ENCODE measurements at places on chromosomes 12 and 14. TPM values are rescaled to one million over a fixed set of nuclear protein-coding genes. Genes with fewer than 3 reads are reported as not detected.

AQP2 gene
- not detected for total RNA-seq

DNA sequence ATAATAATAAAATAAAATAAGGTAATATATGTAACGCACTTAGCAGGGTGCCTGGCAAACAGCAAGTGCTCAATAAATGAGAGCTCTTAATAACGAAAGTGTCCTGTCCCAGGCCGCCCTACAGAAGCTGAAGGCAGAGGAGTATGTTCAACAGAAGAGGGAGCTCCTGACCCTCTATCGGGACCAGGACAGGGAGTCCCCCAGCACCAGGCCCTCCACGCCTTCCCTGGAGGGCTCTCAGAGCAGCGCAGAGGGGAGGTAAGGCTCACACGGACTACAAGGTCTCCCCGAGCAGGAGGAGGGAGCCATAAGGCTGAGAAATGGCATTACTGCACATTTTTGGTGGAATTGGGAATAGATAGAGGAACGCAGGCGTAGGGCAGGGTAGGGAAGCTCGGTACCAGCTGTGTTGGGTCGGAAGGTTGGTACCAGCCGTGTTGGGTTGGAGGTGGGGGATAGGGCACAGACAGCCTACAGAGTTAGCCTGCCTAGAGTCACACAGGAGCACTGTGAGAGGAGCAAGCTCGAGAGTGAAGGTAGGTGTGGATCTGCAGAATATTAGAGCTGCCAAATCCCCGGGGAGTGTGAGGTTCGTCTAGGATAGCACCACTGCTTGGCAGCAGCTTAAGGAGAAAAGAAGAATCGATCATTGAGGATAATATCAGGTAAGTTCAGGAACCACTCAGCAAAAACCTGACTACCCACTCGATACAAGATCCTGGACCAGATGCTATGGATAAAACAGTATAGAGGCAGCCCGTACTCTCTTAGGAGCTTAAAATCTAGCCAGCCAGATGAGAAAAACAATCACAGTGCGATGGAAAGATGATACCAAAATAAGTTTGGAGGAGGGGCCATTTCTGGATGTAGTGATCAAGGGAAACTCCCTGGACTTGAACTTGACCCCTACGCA, 15.3 kb downstream of the TNFRSF1A start:
- DNase-seq: no peak

GRCh38 chr14:89221109-89221810, 195.8 kb downstream of the FOXN3 start:
- DNase-seq: no peak

DNA sequence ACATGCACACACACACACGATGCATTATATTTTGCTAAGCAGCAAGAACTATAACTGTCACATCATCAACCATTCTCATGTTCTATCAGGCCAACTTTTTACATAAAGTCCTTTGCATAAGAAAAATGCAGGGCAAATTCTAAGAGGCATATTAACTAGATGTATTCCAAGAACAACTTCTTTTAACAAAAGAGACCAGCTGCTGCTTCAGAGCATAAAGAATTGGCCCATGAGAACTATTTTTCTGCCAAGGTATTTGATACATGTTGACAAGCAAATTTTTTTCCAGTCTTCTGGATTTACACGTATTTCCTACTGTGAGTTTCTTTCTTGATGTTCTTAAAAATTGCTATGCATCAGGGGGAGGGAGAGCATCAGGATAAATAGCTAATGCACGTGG, 27.2 kb downstream of the GLT8D2 start:
- DNase-seq: no peak

DNA sequence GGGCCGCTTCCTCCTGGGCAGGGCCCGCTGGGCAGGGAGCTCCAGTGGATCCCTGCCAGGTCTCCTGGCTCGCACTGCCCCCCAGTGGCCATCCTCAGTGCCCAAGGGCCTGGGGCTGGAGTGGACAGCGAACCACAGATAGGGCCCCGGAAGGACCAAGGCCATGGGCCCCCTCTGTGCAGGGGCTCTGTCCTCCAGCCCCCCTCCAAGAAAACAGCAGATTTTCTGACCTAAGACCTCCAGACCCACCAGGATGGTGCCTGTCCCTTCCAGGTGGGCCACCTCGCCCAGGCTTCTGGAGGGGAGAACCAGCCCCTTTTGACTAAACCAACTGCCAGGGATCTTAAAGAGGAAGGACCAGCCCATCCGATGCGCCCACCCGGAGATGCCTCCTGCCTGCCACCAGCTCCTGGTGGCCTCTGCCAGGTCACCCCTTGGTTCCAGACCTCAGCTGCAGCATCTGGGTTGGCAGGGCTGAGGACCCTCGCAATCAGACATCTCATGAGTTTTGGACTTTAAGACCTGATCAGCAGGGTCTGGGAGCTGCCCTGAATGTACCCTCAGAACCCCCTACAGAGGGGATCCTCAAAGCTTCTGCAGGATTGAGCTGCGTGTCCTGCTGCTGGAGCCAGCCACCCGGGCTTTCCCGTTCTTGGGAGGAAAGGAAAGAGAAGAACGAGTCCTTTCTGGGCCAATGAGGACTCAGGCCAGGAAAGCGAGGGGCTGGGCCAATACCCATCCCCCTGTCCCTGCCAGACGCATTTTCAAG, 325.8 kb upstream of the DIO3 start:
- no peak for DNase-seq

GRCh38 chr12:109715310-109716091, 1.9 kb downstream of the FAM222A start:
- no peak for DNase-seq

C12orf57 gene
- total RNA-seq: 163 TPM

- DNase-seq: no peak
Measured at GRCh38 chr14:68639758-68640574, 152.9 kb downstream of the ZFP36L1 start.

- peak; percentile 33 for DNase-seq
Measured at GRCh38 chr14:80434574-80435321, 223.4 kb upstream of the DIO2 start.

DNA sequence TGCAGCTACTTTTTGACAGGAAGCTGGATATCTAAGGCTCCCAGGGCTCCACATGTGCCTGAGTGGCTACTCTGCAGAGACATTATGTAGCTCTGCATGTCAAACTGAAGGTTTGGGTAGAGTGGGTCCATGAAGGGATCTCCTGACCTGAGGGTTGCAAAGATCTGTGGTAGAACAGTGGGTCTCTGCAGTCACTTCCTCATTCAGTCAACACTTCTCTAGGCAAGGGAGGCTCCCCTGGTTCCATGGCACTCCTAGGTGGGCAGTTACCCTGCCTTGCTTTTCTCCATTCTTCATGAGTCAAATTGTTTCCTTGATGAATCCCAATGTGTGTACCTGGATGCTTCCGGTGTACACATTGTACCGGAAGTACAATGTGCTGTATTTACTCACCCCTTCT, 57.4 kb downstream of the CMAS start:
- DNase-seq: no peak

- no peak for DNase-seq
Measured at GRCh38 chr12:18825138-18825537, 87.2 kb downstream of the CAPZA3 start.

RDH12 gene
- total RNA-seq: not detected

DIO3 gene
- total RNA-seq: not detected

DNA sequence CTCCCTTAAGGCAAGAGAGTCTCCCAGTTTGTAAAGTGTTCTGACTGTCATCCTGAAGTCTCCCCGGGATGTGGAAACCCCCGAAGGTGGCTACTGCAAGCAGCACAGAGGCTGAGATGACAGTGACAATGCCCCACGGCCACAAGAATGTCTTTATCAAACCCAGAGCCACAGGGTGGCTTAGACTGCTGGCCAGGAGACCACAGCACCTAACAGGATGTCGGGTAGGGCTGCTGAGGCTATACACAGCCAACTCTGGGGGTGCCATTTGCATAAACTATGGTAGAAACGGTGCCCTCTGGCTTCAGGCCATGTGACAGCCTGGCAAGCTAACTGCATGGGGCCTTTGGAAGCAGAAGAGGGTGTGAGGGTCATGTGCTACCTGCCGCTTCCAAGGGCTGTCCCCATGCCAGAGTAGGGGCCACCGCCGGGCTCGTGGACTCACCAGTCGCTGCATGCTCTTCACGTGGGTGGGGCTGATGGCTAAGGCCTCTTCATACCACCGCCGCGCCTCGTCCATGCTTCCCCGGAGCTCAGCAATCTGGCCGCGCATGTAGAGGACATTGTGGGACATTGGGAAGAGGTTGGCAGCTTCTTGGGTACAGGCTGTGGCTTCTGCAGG, 180.9 kb downstream of the CALM1 start:
- no peak for DNase-seq

FLVCR2 gene
- total RNA-seq: 0.75 TPM

DNA sequence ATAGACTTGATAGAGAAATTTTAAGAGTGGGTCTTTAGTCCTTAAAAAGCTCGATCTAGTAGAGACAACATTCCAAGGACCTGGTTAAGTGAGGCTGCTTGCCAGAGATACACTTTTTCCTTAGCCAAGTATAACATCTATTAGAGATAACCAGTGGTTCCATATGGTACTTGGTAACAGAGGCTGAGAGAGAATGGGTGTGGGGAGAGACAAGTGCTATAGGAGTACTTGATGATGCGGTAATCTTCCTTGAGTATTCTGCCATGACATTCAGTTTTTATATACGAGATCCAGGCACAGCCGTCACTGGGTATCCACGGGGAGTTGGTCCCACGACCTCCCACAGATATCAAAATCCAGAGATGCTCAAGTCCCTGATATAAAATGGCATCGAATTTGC, 77.4 kb upstream of the REP15 start:
- no peak for DNase-seq

RTL1 gene
- total RNA-seq: not detected

GRCh38 chr12:90037740-90038139, 329.1 kb upstream of the ATP2B1 start:
- DNase-seq: no peak

- DNase-seq: no peak
Measured at GRCh38 chr14:83847102-83847501, 1682.8 kb upstream of the FLRT2 start.

DNA sequence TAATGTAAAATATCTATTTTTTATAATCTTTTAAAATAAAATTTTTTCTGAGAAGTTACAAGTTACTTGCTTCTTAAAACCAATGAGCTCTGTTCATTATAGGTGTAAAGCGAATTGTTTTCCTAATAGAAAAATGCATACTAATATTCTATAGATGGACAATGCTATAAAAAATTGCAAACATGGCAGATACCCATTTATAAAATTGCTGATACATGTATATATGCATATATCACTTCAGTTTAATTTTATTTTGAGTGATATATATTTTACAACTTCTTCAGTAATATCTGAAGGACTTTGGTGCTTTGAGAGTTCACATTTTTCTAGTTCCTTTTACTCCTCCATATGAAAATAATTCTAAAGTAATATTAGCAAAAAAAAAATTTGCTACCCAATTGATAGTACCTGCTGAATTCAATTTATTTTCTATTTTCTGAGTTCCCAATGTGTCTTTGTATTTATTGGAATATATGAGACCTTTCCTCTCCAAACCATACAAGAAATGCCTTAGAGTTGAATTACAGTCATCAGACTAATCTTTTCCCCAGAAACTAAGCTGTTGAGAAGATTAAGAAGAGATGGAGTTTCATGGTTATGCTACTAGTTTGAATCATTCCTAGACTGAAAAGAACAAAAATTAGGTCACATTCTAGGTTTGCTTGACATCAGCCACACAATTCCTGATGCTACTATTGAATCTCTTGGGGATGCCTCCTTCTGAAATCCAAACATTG, 1937.5 kb upstream of the SEL1L start:
- no peak for DNase-seq

- DNase-seq: no peak
Measured at GRCh38 chr12:42473561-42473960, 116.0 kb downstream of the PRICKLE1 start.

ANG gene
- 1.3 TPM for total RNA-seq

- DNase-seq: no peak
Measured at GRCh38 chr14:69363964-69364363, 34.1 kb downstream of the ERH start.

PPM1H gene
- total RNA-seq: 3.9 TPM

KRT78 gene
- total RNA-seq: not detected

TPPP2 gene
- not detected for total RNA-seq

DNA sequence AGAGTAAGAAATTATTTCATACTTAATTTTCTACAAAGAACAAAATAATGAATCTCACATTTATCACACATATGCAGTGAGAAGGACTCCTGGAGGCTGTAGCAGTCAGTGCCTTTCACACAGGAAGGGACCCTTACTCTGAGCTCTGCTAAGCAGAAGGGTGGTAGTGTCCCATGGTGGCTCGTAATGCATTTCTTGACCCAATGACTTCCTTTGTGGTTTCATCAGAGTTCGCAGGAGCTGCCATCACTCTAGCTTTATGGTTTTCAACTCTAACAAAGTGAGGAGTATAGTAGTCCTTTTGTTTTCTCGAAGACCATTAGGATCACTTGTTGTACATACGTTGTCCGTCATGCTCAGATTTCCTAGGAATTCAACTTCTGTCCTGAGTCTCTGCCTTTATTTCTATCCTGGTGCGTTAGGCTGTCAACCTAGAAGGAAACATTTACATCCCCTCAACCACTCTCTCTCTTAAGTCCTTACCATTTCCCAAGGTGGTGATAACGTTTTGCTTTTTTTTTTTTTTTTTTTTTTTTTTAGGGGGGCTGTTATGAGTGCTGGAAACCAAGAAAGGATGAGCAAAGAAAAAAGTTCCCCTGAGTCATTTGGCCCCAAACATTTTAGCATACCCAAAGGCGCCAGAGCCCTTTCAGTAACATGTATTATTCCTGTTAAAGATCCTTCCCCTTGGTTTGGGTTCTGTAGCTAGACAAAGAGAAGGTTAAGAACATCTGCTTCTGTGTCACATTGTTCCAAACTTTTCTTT, 37.2 kb downstream of the GABARAPL1 start:
- DNase-seq: no peak
